ENCODE measurements at places on chromosomes 12 and 14. TPM values are rescaled to one million over a fixed set of nuclear protein-coding genes. Genes with fewer than 3 reads are reported as not detected.
A peak's percentile ranks its signal among the peaks of the same experiment; 100 is the strongest.

GRCh38 chr12:480831-481816 is 21.4 kb downstream of the B4GALNT3 start:
- H3K27me3 ChIP-seq, result no peaks in the 10 kb centered on the region
- no peak overlapping the region for H3K4me3 ChIP-seq
- DNase-seq, result no peak
- H3K4me1 ChIP-seq, result no peaks in the 10 kb centered on the region

GRCh38 chr12:91264178-91264577 is 81.6 kb upstream of the DCN start:
- no peaks in the 10 kb centered on the region for H3K36me3 ChIP-seq
- no peak overlapping the region for H3K4me3 ChIP-seq
- no peaks in the 10 kb centered on the region for H3K27me3 ChIP-seq
- no peaks in the 10 kb centered on the region for H3K4me1 ChIP-seq
- H3K27ac ChIP-seq, result no peak overlapping the region
- no peak for DNase-seq

C14orf39 gene
- total RNA-seq, result not detected

DNA sequence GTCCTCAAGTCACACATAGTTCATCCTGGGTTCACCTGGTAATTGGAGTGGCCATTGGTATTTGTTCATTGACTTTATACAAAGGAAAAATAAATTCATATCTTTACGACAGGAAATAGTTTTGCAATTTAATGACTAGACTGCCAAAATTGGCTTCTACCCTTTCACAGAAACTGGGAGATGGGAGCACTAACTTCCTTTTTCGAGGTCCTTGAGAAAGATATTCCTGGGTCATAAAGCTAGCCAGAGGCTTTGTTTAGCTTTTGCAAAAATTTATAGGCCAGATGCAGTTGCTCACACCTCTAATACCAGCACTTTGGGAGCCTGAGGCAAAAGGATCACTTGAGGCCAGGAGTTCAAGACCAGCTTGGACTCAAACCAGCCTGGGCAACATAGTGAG is 10.2 kb upstream of the OR11G2 start:
- no peak overlapping the region for H3K27ac ChIP-seq
- H3K27me3 ChIP-seq, result no peaks in the 10 kb centered on the region

DNA sequence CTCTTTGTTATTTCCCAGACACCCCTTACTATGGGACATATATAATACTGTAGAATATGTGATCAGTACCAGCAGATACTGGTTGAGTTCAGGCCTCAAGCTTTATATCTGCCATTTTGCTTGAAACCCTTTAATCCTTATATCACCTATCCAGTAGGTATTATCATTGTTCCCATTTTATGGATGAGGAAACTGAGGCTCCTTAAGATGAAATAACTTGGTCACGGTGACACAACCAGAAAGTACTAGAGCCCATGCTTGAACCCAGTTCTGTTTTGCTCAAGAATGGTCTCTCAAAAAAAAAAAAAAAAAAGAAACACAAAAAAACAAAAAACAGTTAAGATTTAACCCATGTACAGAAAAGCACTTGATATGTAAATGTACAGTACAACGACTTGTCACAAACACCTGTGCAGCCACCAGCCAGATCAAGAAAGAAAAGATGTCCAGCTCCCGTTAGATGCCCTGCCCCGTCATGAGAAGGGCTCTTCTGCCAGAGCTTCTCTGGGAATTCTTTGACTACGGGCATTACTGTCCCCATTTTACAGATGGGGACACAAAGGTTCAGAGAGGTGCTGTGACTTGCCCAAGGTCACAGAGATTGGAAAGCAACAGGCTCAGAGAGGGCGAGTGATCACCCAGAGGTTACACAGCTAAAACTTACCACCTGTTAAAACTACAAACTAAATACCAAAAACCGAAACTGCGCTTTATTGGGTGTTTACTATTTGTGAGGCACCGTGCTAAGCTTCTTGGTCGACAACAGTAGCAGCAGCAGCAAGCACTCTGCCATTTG is 669 bp upstream of the WSCD2 start:
- no peaks in the 10 kb centered on the region for H3K27me3 ChIP-seq
- no peak for DNase-seq
- no peaks in the 10 kb centered on the region for H3K4me1 ChIP-seq
- no peaks in the 10 kb centered on the region for H3K36me3 ChIP-seq
- no peak overlapping the region for H3K4me3 ChIP-seq

GRCh38 chr14:72500234-72500838 is 393.6 kb downstream of the DPF3 start:
- no peaks in the 10 kb centered on the region for H3K36me3 ChIP-seq
- no peak overlapping the region for H3K4me3 ChIP-seq
- DNase-seq, result no peak
- no peaks in the 10 kb centered on the region for H3K4me1 ChIP-seq

DNA sequence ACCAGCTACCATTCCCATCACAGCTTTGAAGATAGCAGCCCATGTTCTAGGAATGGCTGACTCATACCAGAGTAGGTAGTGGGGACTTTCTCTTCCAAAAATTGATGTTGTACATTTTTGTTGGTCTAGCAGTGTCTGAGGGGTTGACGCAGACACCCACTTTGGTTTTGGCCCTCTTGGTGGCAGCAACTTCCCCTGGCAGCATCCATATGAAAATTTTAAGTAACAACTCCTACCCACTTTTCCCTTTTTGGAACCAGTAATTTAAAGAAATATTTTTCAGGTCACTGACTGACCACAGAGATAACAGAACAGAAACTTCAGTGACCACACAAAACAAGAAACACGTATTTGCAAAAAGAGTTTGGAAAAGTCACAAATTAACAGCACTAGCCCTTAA is 162.0 kb upstream of the TMCC3 start:
- no peak overlapping the region for H3K27ac ChIP-seq
- no peak for DNase-seq
- no peak overlapping the region for H3K4me3 ChIP-seq

DNA sequence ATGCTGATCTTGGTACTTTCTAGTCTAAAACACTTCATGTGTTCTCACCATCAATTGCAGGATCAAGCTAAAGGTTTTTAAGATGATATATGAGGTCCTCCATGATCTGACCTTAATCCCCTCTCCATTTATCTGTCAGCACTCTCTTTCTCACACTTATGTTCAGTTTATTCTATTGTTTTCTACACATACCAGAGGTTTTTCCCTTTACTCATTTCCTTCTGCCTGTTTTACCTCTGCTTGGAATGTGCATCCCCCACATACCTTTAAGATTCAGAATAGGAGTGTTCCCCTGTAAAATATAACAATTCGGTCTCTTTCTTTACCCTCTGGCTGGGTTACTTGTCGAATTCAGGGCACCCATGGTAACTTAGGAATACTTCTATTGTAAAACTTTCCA is 219.1 kb upstream of the PKP2 start:
- no peak overlapping the region for H3K4me3 ChIP-seq
- DNase-seq, result no peak

- no peaks in the 10 kb centered on the region for H3K27me3 ChIP-seq
- no peak overlapping the region for H3K4me3 ChIP-seq
- no peaks in the 10 kb centered on the region for H3K36me3 ChIP-seq
- peaks cover 15% of the 10 kb centered on the region for H3K4me1 ChIP-seq
- DNase-seq, result no peak
- no peak overlapping the region for H3K27ac ChIP-seq
Measured at GRCh38 chr14:68409387-68409786, 383.5 kb downstream of the ZFP36L1 start.

DNA sequence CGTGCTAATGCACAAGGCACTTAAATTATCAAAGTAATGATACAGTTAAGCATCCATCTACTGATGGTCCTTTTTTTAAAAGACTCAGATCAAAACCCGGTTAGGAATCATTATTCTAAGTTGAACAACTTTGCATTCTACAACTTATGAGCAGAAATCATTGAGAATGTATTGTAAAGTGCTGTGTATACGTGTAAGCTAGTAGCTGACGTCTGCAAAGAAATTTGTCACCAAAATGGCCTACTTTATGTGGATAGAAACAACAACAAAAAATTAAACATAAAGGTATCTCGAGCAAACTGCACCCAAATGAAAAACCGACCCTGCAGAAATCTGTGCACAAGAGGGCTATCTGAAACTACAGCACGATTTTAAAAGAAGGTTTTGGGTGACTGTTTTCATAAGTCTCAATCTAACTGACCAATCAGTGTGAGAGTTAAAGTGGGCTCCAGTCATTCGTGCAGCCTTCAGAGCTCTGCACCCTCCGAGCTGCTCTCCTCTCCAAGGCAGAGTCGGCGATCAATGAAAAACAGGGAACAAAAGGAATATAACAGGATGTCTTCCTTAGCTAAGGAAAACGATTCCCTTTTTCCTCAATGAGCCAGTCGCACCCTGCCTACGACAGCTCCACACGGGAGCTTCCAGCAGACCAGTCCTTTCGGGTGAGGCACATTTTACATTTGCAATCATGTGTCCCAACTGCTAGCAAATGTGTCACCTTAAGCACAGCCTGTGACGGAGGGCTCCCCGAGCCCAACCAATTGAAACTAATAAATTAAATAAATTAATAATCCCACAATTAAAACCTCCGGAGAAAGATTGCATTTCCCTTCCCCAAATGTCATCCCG is 200.7 kb upstream of the FOXN3 start:
- H3K27ac ChIP-seq, result peak overlapping the region; percentile 88
- peaks cover 66% of the 10 kb centered on the region for H3K4me1 ChIP-seq
- H3K27me3 ChIP-seq, result no peaks in the 10 kb centered on the region

MORN3 gene
- 1.8 TPM for total RNA-seq

PTPN21 gene
- total RNA-seq, result 0.28 TPM

- H3K27me3 ChIP-seq, result no peaks in the 10 kb centered on the region
- H3K4me3 ChIP-seq, result no peak overlapping the region
- H3K27ac ChIP-seq, result no peak overlapping the region
- no peaks in the 10 kb centered on the region for H3K4me1 ChIP-seq
- no peaks in the 10 kb centered on the region for H3K36me3 ChIP-seq
Measured at GRCh38 chr12:105567061-105567460, 236.6 kb downstream of the C12orf75 start.

DNA sequence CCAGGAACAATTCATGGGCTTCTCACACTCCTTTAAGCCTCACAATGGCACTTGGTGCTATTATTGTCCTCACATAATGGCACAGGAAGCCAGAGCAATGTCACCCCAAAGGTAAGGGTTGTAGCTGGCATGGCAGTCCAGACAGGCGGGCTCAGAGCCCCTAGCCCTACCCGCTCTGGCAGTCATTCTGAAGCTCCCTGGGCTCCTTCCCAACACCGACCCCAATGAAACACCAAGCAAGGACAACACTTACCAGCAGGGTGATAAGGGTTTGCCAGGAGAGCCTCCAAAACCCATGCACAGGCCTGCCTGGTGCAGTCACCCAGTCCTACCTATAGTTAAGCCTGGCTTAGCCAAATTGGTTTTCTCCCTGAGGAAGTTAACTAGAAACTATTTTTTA is 30.8 kb downstream of the MAX start:
- no peaks in the 10 kb centered on the region for H3K27me3 ChIP-seq
- no peak overlapping the region for H3K27ac ChIP-seq
- no peaks in the 10 kb centered on the region for H3K4me1 ChIP-seq
- H3K36me3 ChIP-seq, result peaks cover 19% of the 10 kb centered on the region

GRCh38 chr14:105028251-105028927 is 7.5 kb upstream of the CDCA4 start:
- no peak for DNase-seq
- peaks cover 23% of the 10 kb centered on the region for H3K4me1 ChIP-seq
- H3K4me3 ChIP-seq, result no peak overlapping the region
- no peak overlapping the region for H3K27ac ChIP-seq
- H3K27me3 ChIP-seq, result no peaks in the 10 kb centered on the region

- H3K4me1 ChIP-seq, result no peaks in the 10 kb centered on the region
- H3K27ac ChIP-seq, result no peak overlapping the region
- H3K27me3 ChIP-seq, result no peaks in the 10 kb centered on the region
- H3K4me3 ChIP-seq, result no peak overlapping the region
Measured at GRCh38 chr12:42361909-42362646, 36.1 kb downstream of the PPHLN1 start.

GRCh38 chr14:26389646-26390508 is 208.0 kb downstream of the NOVA1 start:
- DNase-seq, result no peak
- no peaks in the 10 kb centered on the region for H3K36me3 ChIP-seq
- no peak overlapping the region for H3K4me3 ChIP-seq
- no peaks in the 10 kb centered on the region for H3K4me1 ChIP-seq
- no peak overlapping the region for H3K27ac ChIP-seq

GRCh38 chr12:59580050-59580449 is 15.8 kb upstream of the SLC16A7 start:
- no peak for DNase-seq
- H3K36me3 ChIP-seq, result no peaks in the 10 kb centered on the region
- H3K27ac ChIP-seq, result no peak overlapping the region
- H3K4me3 ChIP-seq, result no peak overlapping the region

- no peak overlapping the region for H3K4me3 ChIP-seq
- H3K27me3 ChIP-seq, result no peaks in the 10 kb centered on the region
- no peak for DNase-seq
- H3K36me3 ChIP-seq, result no peaks in the 10 kb centered on the region
Measured at GRCh38 chr12:24025153-24025798, 75.8 kb upstream of the SOX5 start.

- H3K27ac ChIP-seq, result no peak overlapping the region
- H3K4me1 ChIP-seq, result no peaks in the 10 kb centered on the region
- H3K4me3 ChIP-seq, result no peak overlapping the region
- H3K36me3 ChIP-seq, result no peaks in the 10 kb centered on the region
- no peak for DNase-seq
Measured at GRCh38 chr12:2110849-2111566, 58.2 kb downstream of the CACNA1C start.

TTC9 gene
- total RNA-seq, result 6.5 TPM

ZNF891 gene
- 2.0 TPM for total RNA-seq

DNA sequence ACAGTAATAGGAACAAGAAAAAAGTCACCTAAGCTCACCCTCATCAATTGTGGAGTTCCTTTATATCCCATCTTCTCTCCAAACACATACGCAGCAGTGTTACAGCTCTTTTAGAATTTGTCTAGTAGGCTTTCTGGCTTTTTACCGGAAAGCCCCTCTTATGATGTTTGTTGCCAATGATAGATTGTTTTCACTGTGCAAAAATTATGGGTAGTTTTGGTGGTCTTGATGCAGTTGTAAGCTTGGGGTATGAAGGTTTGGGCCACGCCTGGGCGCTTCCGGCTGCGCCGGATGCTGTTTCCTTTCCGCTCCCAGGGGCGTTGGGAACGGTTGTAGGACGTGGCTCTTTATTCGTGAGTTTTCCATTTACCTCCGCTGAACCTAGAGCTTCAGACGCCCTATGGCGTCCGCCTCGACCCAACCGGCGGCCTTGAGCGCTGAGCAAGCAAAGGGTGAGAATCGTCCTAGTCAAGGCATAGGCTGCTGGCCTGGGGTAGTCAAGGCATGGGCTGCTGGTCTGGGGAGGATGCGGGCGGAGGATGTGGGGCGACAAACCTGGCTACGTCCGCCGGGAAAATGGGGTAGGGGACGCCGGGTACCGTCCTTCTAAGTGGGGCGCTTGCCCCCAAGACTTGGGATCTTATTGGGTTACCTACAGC is at the start of the genes C12orf57 and RNU7-1:
Gene C12orf57 (plus strand): TSS at position 301 of the 659 bp plus-strand sequence. CDS start 100 bp downstream, at position 401.
Gene RNU7-1 (plus strand): TSS at position 95 of the 659 bp plus-strand sequence.
- DNase-seq, result peak; percentile 89
- no peaks in the 10 kb centered on the region for H3K27me3 ChIP-seq
- no peaks in the 10 kb centered on the region for H3K36me3 ChIP-seq
- peaks cover 51% of the 10 kb centered on the region for H3K4me1 ChIP-seq

GRCh38 chr14:60905923-60906322 is 75.0 kb downstream of the TRMT5 start:
- no peaks in the 10 kb centered on the region for H3K36me3 ChIP-seq
- H3K27me3 ChIP-seq, result no peaks in the 10 kb centered on the region
- no peak overlapping the region for H3K27ac ChIP-seq
- DNase-seq, result no peak
- no peak overlapping the region for H3K4me3 ChIP-seq

Data from CD8-positive, alpha-beta memory T cell (primary cell).